ENCODE measurements at places on chromosomes 16 and 17. TPM values are rescaled to one million over a fixed set of nuclear protein-coding genes. Genes with fewer than 3 reads are reported as not detected.

GRCh38 chr17:12133183-12133582 lies 112.5 kb downstream of the MAP2K4 start:
- peak; percentile 22 for DNase-seq

LITAFD gene
- total RNA-seq = not detected

DNA sequence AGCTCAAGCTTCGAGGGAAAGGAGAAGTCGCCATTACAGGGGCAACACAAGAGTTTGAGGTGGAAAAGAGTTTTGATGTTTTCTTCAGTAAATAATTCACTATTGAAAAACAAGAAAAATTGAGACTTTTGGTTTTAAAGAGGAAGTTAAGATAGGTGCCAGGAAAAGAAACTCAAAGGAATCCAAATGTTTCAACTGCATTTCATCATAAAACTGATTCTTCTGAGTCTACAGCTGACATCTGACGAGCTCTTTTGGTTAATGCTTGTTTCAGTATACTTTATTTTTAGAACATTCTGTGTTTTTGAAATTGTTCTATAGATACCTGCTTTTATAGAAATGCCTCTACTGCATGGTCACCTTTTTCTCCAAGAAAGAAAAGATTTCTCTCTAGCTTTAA lies 54.0 kb downstream of the ERN1 start:
- DNase-seq = no peak

IRX5 gene
- total RNA-seq = 5.0 TPM

ABCC12 gene
- not detected for total RNA-seq
